HAP-1 (cell line): ENCODE measurements at places on chromosomes 1 and 21.

- DNase-seq: no peak
These were observed 290.5 kb downstream of the AJAP1 start for GRCh38 chr1:4944911-4945310.

DNA sequence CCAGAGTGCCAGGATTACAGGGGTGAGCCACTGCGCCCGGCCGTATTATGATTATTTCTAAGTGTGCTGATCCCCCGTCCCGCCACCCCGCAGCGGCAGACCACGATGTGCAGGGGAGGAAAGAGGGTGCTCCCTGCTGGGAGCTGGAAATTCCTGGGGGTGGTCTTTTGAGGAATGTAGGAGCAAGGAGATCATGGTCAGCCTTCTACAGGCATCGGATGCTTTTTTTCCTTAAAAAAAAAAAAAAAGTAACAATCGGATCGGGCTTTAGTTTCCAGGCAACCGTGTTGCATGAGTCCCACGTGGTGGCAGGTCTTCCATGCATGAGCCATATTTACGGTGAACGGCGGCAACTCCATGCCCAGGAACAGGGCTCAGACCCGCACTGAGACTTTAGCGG, 74.2 kb upstream of the COX20 start:
- DNase-seq: no peak

- DNase-seq: peak; percentile 20
These were observed 104.8 kb upstream of the GRIK1 start for GRCh38 chr21:30044447-30045064.

- no peak for DNase-seq
These were observed 61.1 kb upstream of the GPR88 start for GRCh38 chr1:100476735-100477290.

- DNase-seq: no peak
These were observed 272.3 kb upstream of the C1orf105 start for GRCh38 chr1:172148213-172148612.

GRCh38 chr1:231027136-231027925, 12.7 kb downstream of the FAM89A start:
- DNase-seq: no peak

DNA sequence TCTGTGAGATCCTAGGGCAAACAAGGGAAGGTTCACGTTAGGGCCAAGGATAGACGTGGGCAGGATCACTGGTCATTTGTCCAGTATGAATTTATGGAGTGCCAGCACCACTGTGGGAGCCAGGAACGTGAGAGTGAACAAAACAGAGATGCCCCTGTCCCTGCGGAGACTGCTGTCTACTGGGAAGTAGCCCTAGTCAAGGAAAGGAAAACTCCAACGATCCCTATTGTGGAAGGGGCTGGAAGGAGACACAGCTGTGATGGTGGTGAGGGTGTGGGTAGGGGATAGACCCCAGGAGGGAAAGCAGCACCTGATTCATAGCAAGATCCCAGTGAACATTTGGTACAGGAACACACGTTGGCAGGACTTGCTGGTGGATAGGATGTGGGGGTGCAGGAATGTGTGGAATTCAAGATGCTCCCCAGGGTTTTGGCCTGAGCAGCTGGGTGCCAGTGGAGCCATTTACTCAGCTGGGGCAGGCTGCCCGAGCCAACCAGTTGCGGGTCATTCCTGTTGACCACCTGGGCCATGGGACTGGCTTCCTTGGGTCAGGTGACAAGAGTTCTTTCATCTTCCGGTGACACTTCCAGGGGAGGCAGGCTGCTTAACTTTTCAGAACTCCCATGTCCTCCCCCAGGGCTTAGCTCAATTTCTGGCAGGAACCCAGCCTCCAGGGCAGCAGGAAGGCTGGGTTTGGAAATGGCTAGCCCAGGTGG, 1.2 kb upstream of the ATP13A2 start:
- no peak for DNase-seq

- DNase-seq: no peak
These were observed 141.6 kb downstream of the MIS18A start for GRCh38 chr21:32137266-32137665.

GRCh38 chr1:213082420-213083111, 31.5 kb downstream of the RPS6KC1 start:
- DNase-seq: no peak

- DNase-seq: no peak
These were observed 29.7 kb downstream of the SLC26A9 start for GRCh38 chr1:205913451-205914154.

DNA sequence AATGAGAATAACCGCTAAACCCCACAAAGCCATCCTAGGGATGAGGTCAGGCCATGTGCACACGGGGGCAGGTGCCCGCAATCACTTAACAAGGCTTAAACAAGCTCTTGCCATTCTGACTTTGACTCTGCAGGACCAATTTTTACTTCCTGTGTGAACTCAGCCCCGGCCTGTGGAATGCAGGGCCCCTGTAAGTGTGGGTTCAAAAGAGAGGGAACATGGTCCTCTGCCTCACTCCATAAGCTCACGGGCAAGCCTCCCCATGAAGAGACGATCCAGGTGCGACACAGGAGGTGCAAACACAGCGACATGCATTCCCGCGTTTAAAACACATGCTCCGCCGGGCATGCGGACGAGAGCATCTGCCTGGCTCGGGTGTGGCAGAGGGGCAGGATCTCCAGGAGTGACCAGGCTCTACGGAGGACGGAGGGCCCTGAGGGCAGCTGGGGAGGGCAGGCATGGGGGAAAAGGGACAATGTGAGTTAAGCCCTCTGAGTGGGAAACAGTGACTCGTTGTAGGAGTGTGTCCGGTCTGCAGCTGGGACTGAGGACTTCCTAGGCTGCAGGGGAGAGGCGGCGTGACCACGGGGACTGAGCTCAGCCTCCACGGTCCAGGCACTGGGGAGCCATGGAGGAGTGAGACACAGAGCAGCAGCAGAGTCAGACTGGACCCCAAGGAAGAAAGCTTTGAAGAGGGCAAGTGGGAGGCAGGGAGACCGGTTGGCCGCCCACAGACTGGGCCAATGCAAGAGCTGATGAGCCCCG, 40.6 kb upstream of the AJAP1 start:
- no peak for DNase-seq

DNA sequence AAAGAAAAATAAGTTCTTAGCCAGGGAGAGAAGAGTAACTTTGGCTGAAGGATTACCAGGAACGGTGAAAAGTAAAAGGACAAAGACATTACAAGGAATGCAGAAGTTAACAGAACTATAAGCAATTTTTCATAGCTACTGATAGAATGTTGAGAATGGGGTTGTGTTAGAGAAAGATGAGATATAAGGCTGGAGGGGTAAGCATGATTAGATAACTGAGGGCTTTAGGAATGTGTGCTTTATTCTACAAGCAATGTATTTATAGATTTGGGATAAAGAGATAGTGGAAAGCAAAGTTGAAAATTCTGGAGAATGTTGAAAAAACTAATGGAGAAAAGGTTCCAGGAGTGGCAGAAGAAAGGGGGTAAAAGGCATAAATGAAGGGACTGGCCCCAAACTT, 65.4 kb upstream of the PTCH2 start:
- no peak for DNase-seq

- DNase-seq: no peak
These were observed 97.8 kb downstream of the ZFYVE9 start for GRCh38 chr1:52239708-52240001.

- DNase-seq: no peak
These were observed 59.0 kb downstream of the SLX9 start for GRCh38 chr21:44998621-44999427.

DNA sequence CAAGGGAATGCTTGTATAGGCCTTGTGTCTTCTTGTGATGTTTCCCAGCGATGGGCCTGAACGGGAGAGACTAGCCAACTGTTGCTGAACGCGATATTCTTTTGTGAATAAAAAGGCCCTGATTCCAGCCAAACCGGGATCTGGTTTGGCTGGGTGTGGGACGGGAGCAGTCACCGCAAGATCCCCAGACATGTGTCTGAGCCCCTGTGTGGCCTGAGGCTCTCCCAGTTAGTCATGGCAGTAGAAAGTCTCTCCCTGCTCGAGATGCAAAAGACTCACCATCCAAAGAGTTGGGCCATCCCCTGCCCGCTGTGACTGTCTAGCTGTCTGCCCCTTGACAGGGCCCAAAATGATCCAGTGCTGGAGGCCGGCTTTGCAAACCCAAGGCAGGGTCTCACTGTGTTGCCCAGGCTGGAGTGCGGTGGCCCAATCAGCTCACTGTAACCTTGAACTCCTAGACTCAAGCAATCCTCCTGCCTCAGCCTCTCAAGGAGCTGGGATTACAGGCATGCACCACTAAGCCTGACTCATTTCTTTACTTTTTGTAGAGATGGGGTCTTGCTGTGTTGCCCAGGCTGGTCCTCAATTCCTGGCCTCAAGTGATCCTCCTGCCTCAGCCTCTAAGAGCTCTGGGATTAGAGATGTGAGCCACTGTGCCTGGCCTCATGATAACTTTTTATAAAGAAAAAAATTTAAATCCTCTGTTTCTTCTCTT, 56.4 kb downstream of the KIF26B start:
- DNase-seq: no peak

- peak; percentile 75 for DNase-seq
These were observed 1.4 kb upstream of the FOXD2 start for GRCh38 chr1:47436304-47436978.

DNA sequence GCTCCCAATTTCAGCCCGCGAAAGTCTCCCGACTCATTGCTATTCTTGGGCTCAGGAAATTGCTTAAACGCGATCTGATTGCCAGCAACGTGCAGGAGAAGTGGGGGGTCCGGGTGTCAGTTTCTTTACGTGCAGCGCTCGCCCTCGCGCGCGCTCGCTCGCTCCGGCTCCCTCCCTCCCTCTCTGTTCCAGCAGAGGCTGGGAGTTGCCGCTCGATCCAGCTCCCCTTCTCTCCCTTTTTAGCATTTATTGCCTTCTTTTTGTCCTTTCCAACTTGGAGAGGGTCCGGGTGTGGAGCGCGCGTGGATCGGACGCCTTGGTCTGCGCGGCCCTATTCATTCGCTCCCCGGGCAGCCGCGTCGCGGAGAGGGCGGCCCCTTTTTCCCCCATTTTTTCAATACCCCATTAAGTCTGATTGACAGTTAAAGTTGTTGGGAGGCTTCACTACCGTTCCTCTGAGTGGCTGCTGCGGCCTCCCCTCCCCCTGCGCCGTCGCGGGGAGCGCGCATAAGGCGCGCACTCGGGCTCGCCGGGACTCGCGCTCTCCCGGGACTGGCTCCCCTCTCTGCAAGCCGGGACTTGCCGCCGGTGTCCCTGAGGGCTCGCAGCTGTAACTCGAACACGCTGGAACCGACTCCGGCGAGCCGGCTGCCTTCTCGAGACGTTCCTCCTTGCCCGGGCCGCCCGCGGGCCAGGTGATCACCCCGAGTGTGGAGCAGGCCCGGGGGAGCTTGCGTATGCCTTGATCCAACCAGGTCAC, at the start of gene DHRS3:
TSS of gene DHRS3 (minus strand) at position 310 of the 760 bp plus-strand sequence. CDS start 862 bp downstream, outside the sequence.
- DNase-seq: peak; percentile 91

GRCh38 chr1:154957091-154957657, 1.3 kb upstream of the PBXIP1 start:
- no peak for DNase-seq

- DNase-seq: no peak
These were observed 30.5 kb downstream of the EEIG2 start for GRCh38 chr1:108590441-108590840.

- no peak for DNase-seq
These were observed 179.7 kb downstream of the CHRM3 start for GRCh38 chr1:239566074-239566473.

GRCh38 chr21:43016728-43017127, 42.4 kb downstream of the PKNOX1 start:
- DNase-seq: no peak

DNA sequence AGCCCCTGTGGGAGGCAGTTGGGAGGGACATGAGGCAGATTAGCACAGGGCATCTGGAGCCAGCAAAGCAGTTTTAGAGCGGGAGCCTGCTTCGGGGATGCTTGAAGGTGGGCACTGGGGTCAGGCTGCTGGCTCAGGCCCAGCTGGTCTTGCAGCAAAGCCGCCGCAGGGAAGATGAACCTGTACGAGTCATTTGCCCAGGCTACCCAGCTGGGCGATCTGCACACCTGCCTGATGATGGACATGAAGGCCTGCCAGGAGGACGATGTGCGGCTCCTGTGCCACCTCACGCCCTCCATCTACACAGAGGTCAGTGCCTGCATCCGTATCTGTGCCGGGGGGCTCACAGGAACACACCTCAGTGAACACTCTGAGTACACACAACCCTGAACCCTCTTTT, 7.7 kb upstream of the SLC27A3 start:
- DNase-seq: no peak

DNA sequence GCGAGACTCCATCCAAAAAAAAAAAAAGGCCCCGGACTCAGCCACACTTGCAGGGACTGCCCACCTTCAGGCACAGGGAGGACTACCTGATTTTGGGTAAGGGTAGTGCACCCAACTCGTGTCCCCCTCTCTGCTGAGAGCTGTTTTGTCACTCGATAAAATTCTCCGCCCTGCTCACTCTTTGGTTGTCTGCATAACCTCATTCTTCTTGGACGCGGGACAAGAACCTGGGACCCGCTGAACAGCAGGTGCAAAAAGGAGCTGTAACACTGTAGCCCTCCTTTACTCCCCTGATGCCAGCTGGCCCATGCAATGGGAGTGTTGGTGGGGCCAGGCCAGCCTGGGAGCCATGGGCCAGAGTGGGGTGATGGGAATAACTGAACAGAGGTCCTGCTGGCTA, 10.6 kb downstream of the S100B start:
- no peak for DNase-seq

DNA sequence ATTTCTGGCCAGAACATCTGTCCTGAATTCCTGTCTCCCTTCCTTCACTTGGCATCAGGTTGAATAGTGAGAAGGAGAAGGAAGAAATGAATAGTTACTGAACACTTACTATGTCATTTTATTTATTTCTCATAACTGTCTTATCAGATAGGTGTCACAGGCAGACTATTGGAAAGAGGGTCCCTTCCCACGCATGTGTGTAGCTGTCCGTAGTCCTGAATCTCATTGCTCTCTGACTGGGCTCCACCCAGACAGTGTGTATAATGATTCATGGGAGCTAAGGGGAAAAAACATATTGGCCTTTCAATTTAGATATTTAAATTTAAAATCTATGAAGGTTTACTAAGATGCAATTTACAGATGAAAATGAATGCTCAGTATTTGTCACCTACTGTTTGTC, 86.1 kb downstream of the OMA1 start:
- peak; percentile 23 for DNase-seq

- DNase-seq: no peak
These were observed 37.0 kb downstream of the HS2ST1 start for GRCh38 chr1:86951430-86951829.

- peak; percentile 18 for DNase-seq
These were observed 575 bp downstream of the TRIM67 start for GRCh38 chr1:231162297-231162969.

GRCh38 chr1:117568999-117569398, 36.8 kb upstream of the TENT5C start:
- no peak for DNase-seq

DNA sequence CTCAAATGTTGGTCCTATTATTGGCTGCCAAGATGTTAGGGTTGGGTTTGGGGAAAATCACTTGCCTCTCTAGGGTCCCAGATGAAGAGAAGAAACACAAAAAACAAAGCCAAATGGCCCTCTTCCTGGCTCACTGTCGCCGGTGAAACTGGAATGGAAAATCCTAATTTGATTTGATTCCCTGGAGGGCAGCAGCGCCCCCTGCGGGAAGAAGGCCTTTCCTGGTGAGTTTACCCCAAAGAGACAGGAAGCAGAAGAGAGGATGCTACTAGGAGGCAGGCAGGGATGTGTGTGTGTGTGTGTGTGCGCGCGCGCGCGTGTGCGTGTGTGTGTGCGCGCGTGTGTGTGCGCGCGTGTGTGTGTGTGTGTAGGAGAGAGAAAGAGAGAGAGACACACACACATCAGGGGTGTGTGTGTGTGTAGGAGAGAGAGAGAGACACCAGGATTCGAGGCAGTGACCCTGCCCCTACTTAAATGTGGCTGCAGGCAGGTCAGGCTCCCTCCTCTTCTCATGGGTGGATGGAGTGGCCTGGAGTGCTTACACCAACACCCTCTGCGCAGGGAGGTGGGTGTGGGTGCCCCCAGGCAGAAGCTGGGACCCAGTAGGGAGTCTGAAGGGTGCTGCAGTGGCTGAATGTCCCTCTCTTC, 3.1 kb upstream of the SELENON start:
- DNase-seq: peak; percentile 92
